Urinary bladder (tissue), 4 donors: ENCODE measurements at places on chromosomes 4 and X. TPM values are rescaled to one million over a fixed set of nuclear protein-coding genes. Genes with fewer than 3 reads are reported as not detected.

DNA sequence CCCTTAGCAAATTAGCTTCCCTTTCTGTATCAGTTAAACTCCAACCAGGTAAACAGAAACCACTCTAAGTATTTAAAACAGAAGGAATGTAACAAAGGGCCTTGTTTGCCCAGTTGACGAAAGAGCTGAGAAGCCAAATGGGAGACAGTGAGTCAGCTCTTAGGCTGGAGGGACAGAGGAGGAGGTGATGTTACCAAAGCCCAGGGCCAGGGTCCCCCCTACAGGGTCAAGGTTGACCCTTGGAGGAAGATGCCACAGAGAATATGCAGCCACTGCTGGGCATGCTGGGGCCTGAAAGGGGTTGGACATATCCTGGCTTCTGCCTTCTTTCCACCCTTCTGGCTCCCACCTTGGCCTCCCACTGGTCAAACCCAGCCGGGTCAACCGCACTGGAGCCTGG is 38.3 kb upstream of the LGI2 start:
- no peak for DNase-seq

Gene GJB1
- 0.79 TPM for total RNA-seq

Gene PNCK
- total RNA-seq, result 10.3 TPM

DNA sequence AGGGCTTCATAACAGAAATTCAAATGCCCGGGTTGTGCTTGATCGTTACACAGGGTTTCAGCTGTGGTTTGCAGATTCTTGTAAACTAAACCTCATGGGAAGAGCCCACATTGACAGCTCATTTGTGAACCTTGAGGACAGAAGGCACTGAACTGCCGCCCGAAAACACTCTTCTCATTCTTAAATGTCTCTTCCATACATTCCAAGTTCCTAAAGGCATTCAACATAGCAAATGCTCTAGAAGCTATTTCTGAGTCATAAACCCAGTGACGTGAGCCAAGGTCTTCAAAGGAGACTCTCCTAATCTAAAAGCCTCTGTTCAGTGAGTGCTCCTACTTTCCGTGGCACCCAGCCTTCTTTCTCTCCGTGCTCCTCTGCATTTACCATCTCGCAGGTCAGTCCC is 737.8 kb upstream of the FRG1 start:
- no peak for DNase-seq

DNA sequence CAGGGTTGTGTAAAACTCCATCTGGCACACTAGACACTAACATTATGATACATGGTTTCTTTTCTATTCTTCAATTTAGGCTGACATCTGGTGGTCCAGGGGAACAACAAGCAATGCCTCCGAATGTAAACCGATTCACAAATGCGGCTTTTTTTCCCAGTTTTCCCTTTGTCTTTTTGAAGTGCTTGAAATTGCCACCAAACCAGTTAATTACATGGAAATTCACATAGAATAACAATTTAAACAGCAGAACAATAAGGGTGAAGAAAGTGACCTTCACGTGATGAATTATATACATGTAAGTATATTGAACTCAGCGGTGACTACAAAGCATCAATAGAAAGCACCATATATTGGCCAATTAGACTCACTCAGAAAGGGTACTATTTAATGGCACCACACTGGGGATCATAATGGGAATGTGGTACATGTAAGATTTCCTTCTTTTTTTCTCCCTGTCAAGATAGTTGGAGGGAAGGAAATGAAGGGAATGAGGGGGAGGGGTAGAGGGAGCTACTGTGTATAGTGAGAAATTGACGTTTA is 103.9 kb downstream of the MMRN1 start:
- DNase-seq, result no peak

Gene TMEM47
- 54.1 TPM for total RNA-seq

Gene FMR1NB
- total RNA-seq, result not detected

GRCh38 chrX:9569876-9570301 is 105.0 kb downstream of the TBL1X start:
- DNase-seq, result no peak

Gene CLDN2
- total RNA-seq, result not detected

Gene DMD
- 257 TPM for total RNA-seq

DNA sequence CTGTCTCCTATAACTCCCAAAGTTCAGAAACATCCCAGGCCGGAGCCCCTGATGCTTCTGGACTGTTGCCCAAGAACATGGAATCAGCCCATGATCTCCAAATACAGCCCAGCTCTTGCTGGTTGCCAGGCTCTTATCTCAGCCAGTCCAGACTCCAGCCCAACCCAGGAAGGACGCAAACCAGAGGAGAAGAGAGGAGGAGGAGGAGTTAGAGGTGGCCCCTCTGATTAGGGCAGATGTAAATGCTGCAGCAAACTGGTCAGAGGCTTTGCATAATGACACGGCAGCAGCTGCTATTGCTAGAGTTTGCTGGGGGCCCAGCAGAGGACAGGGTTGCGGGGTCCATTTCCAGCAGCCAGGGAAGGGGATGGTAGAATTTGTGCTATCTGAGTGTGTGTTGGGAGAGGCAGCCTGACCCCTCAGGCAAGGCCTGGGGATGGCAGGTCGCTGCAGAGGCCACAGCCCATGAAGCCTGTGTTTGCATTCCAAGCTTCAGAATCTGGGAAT is 4.2 kb upstream of the OTUD5 start:
- peak; percentile 41 for DNase-seq

DNA sequence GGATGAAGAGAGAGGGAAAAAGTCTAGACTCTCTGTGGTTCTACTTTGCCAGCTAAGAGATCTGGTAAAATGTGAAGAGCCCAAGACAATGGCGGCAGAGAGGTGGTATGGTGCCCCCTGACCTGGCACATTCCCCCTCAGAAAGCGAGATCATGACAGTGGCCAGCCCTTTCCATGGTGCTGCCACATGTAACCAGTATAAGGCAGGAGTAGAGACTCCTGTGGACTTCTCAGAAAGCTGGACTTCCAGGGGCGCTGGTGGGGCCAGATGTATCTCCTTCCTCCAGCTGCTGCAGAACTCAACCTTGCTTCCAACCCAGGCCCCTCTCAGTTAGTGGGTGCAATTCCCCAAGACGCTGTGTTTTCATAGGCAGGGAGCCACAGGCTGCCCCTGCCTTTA is 9.6 kb downstream of the CTAG1A start:
- DNase-seq, result no peak

DNA sequence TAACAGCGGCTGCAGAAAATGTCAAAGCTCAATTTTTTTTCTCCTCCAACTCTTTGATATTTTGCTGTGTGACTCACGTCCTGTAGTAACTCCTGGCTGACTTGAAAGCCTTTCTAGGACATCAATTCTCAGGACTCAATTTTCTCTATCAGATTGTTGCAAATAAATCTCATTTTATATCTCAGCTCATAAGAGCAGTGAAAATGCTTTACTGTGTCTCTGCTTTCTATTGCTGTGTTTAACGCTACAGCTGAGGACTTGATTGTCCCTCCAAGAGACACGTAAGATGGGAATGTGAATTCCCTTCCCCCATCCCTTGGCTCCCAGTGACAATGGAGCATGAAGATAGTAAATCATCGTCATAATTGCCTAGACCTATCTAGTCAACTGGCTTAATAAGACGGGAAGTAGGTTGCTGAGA is 20.5 kb upstream of the CBR4 start:
- no peak for DNase-seq

DNA sequence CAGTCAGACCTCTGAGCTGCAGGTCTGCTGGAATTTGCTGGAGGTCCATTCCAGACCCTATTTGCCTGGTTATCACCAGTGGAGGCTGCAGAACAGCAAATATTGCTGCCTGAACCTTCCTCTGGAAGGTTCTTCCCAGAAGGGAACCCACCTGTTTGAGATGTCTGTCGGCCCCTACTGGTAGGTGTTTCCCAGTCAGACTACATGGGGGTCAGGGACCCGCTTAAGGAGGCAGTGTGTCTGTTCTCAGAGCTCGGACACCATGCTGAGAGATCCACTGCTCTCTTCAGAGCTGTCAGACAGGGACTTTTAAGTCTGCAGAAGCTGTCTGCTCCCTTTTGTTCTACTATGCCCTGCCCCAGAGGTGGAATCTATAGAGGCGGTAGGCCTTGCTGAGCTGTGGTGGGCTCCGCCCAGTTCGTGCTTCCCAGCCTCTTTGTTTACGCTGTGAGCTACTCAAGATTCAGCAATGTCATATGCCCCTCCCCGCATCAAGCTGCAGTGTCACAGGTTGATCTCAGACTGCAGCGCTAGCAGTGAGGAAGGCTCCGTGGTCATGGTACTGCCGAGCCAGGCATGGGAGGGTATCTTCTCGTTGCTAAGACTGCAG is 44.1 kb upstream of the KDR start:
- no peak for DNase-seq

GRCh38 chr4:55754754-55755350 is 64.7 kb upstream of the EXOC1L start:
- no peak for DNase-seq

DNA sequence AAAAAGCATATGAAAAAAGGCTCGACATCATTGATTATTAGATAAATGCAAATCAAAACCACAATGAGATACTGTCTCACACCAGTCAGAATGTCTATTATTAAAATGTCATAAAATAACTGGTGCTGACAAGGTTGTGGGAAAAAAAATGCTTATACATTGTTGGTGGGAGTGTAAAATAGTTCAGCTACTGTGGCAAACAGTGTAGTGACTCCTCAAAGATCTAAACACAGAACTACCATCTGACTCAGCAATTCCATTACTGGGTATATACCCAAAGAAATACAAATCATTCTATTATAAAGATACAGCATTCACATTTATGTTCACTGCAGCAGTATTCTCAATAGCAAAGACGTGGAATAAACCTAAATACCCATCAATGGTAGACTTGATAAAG is 412.1 kb downstream of the CENPC start:
- DNase-seq, result no peak

Gene OTC
- total RNA-seq, result 0.63 TPM

GRCh38 chr4:24249972-24250371 is 334.4 kb downstream of the DHX15 start:
- no peak for DNase-seq

Gene NLGN4X
- 15.7 TPM for total RNA-seq

GRCh38 chr4:58962424-58962823 is 1852.2 kb upstream of the IGFBP7 start:
- no peak for DNase-seq

Gene DRD5
- 0.11 TPM for total RNA-seq

DNA sequence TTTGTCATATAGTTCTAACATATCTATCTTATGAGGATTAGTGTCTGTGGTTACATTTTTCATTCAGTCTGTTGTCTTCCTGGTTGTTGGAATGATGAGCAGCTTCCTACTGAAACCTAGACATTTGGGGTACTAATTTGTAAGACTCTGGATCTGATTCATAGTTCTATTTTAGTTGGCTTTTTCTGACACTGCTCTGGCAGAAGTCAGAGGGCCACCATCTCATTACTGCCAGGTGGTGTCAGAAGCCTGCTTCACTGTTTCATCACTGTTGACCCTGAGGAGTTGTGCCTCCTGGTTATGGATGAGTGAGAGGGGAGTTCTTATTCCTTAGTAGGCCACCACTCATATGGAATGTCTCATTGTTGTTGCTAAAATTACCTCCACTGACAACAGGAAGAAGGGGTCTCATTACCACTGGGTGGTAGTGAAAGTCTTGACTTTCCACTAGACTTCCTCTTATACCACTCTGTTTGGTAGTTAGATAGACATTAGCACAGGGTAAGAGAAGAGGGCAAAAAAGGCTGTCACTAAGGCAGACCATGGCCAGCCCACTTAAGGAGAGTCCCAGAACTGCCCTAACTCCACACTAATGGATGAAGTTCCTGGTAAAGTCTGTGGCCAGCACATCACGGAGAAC is 395.2 kb downstream of the SPOCK3 start:
- no peak for DNase-seq

- DNase-seq, result peak; percentile 13
Observed at GRCh38 chr4:89469930-89470375, 162.4 kb upstream of the GPRIN3 start.

- DNase-seq, result no peak
Observed at GRCh38 chr4:76764251-76764650, 133.7 kb downstream of the SOWAHB start.

Gene RNF128
- 13.7 TPM for total RNA-seq

GRCh38 chr4:94508806-94509205 is 57.1 kb downstream of the PDLIM5 start:
- no peak for DNase-seq
